Activated CD4-positive, alpha-beta T cell treated with anti-CD3 and anti-CD28 coated beads for 36 hours (primary cell): ENCODE measurements at places on chromosomes 5 and 9.

- no peak for DNase-seq
Observed at GRCh38 chr9:129164246-129164930, 13.7 kb downstream of the IER5L start.

DNA sequence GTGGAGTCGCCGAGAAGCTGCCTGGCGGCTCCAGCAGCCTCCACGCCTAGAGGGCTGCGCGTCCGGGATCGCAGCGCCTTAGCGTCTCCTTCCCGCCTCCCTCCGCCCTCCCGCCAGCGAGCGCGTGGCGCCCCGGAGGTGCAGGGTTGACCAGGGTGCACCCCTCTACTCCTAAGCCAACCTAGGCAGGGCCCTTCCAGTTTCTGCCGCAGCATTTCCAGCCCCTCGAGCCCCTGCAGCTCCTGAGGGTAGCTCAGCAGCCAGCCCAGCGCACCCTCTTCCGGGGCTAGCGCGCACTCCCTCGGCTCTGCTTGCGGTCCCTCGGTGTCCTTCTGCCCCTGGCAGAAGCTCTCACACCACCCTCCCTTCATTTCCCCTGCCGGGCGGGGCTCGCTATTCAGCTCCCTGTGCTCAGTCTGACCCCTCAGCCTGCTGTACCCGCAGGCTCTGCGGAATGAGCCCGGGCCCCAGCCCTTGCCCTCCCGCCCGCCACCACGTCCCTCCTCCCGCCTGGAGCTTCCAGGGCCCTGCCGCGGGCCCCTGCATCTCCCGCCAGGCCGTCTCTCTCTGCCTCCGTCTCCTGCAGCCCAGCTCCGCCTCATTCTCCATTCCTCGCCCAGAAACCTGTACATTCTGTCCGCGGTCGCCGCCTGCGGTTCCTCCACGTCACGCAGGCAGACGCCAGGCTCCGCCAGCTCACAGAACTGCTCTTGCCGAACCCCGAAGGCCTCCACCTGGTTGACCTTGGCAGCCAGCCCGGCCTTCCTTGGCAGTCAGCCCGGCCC, 61.8 kb downstream of the SPATA31C2 start:
- DNase-seq = peak; percentile 68

GRCh38 chr9:86697213-86697612, 250.1 kb downstream of the GAS1 start:
- no peak for DNase-seq

GRCh38 chr9:107051392-107051791, 188.4 kb downstream of the ZNF462 start:
- no peak for DNase-seq

- DNase-seq = no peak
Observed at GRCh38 chr5:119404033-119404432, 48.2 kb downstream of the TNFAIP8 start.

DNA sequence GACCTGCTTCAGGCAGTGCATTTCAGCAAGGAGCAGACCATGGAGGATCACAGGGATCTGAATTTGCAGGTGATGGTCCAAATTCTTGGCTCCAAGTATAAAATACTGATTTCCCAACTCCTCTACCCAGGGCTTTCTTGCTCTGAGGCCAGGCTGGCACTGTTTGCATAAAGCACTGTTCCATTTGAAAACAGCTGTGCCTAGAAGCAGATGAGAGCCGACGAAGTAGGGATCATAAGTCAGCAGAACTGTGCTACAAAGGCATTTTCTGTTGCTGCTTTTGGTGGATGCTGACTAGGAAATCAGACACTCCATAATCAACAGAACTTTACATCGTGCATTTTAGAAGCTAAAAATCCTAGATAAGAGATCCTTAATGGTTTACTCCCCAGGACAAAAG, 126.4 kb downstream of the MAT2B start:
- no peak for DNase-seq

DNA sequence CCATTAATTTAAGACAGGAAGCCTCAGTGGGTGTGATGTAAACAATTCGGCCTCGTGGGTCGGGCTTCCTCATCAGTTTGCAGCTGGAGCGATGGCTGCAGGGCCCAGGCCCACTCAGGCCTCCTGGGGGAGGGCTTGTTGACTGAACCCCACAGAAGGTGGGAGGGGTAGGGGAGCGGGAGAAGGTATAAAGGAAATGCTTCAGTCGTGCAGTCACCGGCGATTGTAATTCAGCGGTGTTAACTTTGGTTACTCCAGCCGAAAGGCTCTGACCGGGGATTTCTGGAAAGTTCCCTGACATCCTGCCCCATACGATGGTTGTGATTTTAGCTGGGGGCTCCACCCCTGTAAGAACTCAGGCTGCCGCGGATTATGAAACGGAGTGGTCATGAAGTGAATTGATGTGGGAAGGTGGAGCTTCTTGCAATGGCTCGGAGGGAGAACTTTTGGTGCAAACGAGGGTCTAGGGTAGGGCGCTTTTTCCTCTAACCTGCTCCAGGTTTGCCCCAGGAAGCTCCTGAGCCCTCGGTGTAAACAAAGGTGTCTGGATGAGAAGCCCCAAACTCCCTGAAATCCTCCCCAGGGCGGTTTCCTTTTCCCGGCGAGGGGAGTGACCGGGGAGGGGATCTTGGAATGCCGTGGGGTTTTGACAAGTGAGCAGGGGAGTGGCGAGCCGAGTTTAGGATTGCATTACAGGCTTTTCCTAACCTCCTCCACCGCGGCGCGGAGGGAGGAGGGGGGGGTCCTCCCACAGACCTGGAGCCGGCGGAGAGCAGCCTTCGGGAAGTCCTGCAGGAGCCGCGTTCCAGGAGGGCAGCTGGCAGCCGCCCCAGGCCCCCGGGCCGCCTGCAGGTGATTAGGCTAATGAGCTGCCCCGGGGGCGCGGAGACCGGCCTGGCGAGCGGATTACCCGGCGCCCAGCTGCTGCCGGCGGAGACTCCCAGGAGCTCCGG, 215.5 kb downstream of the PDZD2 start:
- DNase-seq = peak; percentile 38

GRCh38 chr5:142872217-142872616, 102.0 kb downstream of the ARHGAP26 start:
- DNase-seq = no peak

GRCh38 chr9:108750661-108751215, 105.0 kb downstream of the ACTL7B start:
- DNase-seq = no peak

DNA sequence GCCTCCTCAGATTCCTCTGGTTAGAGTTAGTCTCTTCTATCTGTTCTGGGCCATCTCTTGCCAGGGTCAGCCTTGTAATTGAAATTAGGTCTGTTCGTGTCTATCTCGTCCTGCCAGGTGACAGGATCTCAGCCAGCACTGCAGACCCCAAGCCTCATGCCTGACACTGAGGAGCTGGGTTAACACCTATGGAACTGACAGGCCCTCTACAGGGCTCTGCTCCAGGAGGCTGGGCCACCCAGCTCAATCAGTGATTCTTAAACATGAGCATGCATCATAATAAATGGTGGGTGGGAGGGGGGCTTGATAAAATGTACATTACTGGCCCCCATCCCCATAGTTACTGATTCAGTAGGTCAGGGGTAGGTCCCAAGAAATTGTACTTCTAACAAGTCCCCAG, 103.4 kb downstream of the PSD2 start:
- DNase-seq = no peak

DNA sequence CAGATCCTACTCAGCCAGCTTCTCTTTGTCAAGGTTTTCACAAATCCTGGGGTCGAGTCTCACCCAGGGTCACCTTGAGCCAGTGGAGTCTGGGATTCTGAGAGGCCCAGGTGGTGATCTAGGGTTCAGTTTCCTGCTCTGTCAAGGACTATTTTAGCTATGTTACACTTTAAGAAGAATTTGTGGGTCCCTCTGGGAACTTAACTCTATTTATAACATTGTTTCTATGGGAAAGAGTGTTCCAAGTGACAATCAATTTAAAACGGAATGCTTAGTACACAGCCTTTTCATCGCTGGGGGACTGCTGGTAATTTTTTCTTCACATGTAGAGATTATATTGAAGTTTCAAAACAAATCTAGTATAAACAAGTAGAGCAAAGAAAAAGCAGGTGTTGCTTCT, 26.9 kb upstream of the TMEM252 start:
- no peak for DNase-seq

DNA sequence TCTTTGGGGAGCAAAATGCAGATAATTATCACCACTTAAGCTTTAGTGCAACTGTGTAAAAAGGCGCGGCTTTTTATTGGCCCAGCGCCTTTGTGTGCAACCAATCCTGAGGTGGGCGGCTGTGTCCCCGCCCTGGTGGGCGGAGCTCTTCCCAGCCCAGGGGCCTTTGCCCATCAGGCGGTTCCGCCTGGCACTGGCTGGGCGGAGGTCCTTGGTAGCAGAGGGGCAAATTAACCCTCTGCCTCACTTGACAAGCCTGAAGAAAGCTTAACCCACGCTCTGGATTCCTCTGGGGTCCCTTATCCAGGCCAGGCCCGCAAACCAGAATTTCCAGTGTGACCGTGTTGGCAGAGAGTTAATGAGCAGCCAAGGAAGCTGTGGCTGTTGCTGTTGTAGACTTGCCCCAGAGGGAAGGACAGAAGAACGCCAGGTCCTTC, 12.8 kb upstream of the NIPAL4 start:
- DNase-seq = no peak

- no peak for DNase-seq
Observed at GRCh38 chr9:35738186-35738585, 5.7 kb downstream of the CREB3 start.

DNA sequence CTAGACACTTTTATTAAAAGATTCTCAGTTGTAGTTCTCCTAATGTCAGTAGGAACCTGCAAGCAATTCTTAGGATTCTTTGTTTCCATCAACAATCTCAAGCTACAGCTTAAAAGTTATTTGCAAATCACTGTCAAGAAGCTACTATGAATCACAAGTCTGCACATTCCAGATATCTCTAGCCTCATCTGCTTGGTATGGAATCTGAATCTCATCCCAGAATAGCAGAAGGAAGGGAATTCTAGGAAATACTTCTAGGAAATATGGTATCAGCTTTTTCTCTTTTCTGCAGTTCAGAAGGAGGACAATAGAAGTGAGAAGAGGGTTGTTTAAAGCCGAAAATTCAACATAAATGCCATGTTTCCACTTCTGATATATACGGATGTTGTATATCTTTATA, 792.2 kb upstream of the CDH9 start:
- no peak for DNase-seq

DNA sequence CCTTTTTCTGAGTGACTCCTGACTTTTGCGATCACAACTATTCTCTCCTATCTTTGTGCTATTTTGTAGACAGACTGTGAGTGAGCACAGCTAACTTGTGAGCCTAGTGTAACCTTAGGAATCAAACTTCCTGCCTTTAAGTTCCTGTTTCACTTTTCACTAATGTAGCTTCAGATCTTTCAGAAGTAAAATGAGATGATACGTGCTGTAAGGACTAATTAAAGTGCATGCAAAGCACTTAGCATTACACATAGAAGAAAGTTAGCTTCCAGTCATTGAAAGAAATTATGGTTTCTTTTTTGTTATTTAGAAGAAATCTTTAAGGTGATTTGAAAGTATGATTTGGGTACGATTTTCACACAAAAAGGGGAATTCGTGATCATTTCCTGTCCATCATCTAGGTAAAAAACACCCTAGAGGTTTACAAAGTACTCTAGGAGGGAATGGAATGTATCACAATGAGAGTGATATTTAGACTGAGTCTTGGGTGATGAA, 122.7 kb downstream of the ST8SIA4 start:
- no peak for DNase-seq

GRCh38 chr9:16268067-16268881, 602.2 kb downstream of the BNC2 start:
- no peak for DNase-seq

DNA sequence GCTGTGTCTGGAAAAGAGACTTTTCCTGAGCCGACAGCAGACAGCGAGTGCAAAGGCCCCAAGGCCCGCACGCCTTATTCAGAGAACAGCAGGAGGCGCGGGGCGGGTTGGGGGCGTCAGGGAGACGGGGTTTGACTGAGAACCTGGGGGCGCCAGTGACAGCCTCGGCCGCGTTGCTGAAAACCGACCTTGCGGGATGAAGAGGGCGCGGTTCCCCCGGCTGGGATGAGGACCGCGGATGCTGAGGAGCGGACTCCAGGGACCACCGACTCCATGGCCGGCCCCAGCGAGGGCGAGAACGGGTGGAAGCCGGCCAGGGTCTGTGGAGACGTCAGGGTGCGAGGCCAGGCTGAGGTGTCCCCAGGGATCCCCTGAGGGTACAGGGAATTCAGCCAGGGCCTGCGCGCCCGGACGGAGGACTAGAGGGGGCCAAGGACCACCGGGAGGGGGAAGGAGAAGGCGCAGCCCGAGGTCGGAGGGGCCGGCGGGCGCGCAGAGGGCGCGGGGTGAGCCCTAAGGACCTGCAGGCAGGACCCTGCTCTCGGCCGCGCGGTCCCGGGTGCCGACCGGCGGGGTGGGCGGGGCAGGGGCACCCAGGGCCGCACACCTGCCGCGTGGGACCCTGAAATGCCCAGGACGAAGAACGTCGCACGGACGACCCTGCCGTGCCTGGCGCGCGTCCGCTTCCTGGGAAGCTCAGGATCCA, 837 bp upstream of the AHRR start:
- DNase-seq = no peak

DNA sequence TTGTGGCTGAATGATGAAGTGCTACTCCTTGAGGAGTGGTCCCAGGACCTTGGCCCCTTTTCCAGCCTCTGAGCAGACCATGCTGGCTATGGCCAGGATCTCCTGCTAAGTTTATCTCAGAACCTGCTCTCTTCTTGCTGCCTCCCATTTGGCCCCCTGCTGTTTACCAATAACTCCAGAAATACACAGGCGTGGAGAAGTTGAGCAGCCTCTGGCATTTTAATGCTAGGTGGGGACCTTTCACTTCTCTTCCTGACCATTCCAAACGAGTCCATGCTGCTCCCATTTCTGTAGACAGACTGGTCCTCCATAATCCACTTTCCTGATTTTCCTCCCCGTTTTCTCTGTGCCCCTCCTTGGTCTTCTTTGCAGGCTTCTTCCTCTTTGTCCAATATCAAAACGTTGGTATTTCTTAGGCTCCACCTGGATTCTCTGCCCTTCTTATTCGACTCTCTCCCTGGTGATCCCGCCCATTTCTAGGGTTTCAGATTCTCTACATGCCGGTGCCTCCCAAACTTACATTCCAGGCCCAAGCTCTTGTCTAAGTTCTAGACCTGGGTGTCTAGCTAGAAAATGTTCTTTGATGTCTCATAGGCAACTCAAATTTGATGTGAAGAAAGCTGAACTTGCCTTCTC, 33.4 kb upstream of the TNFAIP8 start:
- DNase-seq = no peak

DNA sequence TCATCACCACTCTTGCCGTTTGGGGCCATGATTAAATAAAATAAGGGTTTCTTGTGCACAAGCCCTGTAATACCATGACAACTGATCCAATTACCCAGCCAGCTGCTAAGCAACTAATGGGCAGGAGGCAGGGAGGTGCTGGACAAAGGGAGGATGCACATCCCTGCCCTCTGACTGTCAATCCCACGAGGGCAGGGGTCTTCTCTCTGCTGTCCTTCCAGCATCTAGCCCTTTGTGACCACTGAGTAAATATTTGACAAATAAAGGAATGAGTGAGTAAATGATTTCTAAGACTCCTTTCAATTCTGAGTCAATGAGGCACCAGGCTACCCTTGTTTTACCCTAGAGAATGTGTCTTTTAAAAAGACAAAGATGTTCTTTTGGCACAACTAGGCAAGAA, 247.1 kb downstream of the SYK start:
- no peak for DNase-seq
